RWPE1 (cell line): ENCODE measurements at places on chromosomes 7 and 10.

DNA sequence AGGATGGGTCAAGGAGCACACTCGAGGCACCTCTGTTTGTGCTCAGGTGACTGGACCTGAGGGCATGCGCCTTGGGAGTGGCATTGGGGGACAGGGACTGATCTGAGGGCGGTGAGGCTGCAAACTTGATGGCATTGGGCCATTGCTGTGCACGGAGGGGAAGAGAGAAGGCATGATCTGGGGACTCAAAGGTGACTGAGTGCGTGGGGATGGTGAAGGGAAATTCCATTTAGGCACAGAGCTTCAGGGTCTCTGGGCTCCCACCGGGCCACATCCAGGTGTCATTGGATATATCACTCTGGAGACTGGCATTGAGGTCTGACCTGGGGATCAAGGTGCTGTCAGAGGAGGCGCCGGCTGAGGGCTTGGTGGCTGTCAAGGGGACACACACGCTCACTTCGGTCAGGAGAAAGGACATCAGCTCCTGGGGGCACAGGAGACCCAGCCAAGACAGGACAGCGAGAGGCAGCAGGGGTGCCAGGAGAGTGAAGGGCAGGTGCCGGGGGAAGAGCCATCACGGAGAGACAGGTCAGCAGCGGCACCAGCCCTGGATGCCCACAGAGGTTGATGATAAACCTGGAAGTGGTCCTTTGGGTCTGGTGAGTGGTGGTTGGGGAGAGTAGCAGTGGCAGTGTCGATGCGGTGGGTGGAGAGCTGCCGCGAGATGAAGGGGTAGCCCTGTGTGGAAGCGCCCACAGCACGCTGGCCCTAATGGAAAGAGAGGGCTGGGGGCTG lies 5.5 kb downstream of the ADCK2 start:
- no peak for DNase-seq

DNA sequence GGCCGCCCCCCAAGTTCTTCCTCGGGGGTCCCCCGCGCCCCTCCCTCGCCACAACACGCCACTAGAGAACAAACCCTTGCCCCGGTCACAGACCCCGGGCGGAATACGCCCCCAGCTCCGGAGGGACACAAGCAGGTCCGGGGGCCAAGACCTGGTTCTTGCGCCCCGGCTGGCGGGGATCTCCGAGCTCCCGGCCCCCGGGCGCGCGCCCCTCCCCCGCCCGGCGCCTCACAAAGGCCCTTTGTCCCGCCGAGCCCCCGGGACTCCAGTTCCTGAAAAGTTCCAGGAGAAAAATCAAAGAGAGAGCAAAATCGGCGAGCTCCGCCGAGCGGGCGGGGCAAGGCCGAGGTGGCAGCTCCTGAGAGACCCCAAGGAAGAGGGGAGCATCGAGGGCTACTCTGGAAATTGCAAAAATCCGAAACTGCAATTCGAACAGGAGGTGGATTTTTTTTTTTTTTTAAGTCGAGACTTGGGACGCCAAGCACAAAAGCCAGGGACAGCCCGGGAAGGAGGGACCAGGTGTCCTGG lies 4.0 kb downstream of the TNRC18 start:
- no peak for DNase-seq

GRCh38 chr7:23275912-23276311 lies 23.2 kb upstream of the MALSU1 start:
- DNase-seq, result no peak

GRCh38 chr7:27510541-27510940 lies 152.1 kb downstream of the HIBADH start:
- DNase-seq, result no peak

DNA sequence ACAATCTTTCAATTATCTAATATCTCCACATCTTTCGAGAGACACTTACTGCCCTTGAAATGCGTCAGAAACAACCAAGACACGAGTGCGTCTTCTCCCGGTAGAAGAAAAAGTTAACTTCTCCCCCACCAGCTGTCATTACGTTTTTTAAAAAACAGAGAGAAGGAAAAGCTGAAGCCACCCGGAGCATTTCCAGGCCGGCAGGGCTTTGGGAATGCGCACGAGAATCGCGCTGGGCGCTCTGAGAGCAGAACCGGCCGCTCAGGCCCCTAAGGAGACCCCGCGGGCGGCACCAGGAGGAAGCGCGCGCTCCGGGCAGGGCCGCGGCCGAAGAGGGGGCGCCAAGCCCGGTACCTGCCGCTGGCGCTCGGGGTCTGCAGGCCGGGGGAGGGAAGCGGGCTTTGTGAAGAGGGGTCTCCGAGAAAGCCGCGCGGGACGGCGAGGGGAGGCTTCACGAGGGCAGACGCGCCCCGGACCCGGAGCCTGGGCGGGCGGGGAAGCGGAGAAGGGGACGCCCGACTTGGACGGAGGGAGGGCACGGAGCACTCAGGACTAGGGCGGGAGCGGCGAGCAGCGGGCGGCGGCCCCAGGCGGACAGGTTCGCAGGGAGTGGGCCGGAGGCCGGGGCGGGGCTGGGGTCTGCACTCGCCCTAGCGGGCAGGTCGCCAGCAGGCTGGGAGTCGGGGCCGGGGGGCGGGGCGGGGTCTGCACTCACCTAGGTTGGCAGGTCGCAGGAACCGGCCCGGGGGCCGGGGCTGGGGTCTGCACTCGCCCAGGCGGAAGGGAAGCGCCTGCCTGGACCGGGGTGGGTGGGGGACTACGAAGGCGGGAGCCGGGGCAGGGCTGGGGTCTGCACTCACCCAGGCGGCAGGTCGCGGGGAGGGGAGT lies 932 bp downstream of the ESYT2 start:
- no peak for DNase-seq

DNA sequence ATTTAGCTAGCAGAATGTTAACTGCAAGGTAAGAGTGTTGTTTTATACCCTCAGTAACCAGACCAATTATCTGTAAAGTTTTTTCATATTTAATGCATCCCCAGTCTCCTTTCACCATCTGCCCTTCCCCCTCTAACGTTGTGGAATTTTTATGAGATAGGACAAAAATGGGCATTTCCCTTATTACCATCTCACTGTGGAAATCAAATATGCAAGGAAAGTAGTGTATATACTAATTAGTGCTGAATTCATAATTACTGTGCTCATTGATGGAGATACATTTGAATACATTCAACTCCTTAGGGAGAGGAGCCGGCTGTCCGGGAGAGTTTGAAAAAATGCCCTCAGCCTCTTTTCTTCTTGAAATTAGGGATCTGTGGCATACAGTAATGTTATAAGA lies 423.4 kb upstream of the MGMT start:
- DNase-seq, result no peak

- no peak for DNase-seq
These were observed 121.7 kb upstream of the TRIM24 start for GRCh38 chr7:138338361-138338760.

DNA sequence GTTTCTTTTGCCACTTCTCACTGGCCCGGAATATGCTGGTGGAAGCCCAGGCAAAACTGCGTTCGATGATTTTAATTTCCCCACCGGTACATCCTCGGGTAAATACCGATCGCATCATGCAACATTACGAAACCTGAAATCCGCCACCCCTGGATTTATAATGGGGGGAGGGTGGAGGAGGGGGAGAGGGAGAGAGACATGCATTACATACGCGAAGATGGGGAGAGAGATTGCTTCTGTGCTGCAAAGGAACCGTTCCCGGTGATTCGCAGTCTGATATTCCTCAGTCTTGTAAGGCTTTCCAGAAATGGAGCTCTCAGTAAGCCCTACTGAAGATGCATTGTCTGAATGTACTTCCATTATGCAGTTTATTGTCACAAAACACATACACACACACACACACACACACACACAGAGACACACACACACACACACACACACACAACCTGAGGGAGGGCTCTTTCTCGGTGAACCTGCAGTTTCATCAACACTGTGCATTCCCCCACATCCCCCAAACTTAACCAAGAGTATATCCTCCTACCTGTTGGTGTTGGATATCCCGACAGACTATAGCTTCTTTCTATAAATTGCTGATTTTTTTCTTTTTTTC lies 741 bp downstream of the GPR85 start:
- no peak for DNase-seq

GRCh38 chr10:28569506-28570159 lies 36.7 kb downstream of the WAC start:
- DNase-seq, result peak; percentile 3

DNA sequence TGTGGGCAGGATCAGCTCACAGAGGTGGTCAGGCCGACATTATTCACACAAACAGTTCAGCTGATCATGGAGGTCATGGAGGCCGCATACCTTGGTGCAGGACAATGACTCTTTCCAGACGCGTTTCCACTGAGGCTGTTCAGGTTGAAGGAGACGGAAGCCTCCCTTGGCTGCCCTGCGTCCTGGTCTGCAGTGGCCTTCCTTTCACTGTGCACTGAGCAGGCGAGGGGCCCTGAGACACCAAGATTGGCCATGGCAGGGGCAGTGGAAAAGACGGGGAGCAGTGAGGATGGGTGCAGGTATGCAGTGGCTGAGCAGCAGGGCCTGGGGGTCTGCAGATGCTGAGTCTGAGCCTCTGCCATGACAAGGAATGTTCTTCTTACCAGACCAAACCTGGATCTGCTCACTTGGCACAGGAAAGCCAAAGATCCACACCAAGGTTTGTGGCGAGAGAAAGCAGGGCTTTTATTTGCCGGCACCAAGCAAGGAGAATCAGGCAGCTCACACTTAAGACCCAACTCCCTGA lies 263.3 kb downstream of the GLRX3 start:
- no peak for DNase-seq

- DNase-seq, result no peak
These were observed 584.6 kb upstream of the POM121L12 start for GRCh38 chr7:52450816-52451215.

GRCh38 chr10:93954726-93955363 lies 38.9 kb upstream of the PLCE1 start:
- peak; percentile 13 for DNase-seq

DNA sequence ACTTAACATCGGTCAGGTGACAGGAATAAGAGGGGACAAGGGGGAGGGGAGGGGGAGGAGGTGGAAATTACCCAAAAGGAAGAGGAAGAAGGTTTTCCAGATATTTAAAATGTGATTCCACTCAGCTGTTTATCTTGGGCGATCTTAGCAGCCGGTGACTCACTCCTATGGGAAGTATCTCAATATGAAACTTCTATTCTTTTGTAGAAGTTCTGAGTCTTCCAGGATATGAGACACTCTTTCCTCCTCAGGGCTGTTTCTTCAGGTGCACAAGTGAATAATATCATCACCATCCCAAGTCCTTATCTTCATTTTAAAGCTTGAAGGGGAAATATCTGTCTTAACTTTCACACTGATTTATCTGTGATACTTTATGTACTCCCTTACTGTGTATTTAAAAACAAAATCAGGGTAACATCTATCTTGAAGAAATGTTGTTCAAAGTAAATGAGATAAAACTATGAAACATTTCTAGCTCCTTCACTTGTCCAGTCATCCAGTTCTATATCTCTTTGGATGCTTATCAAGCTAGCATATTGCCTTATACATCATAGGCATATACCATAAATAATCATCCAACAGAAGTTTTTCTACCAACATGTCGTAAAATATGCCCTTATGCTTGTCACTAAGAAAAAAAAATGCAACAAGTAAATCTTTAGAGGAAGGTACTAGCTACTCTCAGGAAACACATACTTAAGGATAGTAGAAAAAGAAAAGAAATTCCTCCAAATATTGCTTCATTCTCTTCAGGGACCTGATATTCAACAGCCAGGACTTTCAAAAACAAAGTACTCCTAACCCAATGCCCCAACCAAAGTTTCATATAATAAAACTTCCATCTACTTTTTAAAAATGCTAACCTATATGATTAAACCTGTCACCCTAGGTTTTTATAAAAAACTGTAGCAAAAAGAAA lies 13.7 kb downstream of the DOCK4 start:
- peak; percentile 82 for DNase-seq
